ENCODE measurements at places on chromosomes 4 and X.

DNA sequence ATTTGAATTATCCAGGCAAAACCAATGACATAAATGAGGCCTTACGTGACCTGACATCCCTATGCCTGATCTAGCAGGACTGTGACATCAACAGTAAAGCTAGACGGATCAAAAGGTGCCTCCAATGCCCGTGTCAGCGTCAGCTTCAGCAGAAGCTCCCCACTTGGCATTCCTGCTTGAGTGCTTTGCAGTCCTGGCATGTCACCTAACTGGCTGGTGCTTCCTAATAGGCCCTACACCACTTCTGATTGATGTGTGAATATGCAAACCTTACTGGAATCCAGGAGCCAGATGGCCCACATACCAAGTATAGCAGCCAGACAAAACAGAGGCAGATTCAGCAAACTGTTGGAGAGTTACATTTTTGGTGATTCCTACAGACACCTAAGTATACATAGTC, 224.2 kb downstream of the DMD start:
- H3K27me3 ChIP-seq: no peaks in the 10 kb centered on the region
- DNase-seq: no peak
- no peak overlapping the region for H3K4me3 ChIP-seq

- no peaks in the 10 kb centered on the region for H3K4me1 ChIP-seq
- no peaks in the 10 kb centered on the region for H3K27me3 ChIP-seq
- no peak overlapping the region for H3K4me3 ChIP-seq
- H3K36me3 ChIP-seq: no peaks in the 10 kb centered on the region
These were observed 45.1 kb downstream of the SPATA4 start for GRCh38 chr4:176150356-176150682.

DNA sequence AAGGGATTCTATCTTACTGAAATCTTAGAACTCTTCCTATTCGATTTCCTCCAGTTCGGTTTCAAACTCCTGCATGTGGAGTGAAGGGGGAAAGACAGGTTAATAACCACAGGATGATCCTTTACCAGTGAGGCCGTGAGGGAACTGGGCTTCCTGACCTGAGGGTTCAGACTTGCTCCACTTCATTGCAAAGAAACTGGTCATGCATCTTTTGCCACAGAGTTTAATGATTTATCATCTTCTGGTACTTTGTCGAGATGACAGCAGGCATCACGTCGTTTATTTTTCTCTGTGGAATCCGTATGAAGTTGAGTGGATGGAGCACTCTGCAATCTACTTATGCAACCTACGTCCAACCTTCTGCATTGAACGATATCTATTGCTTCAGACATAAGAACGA, 145.9 kb upstream of the NLGN4X start:
- no peak overlapping the region for H3K27ac ChIP-seq
- no peak overlapping the region for H3K4me3 ChIP-seq
- no peaks in the 10 kb centered on the region for H3K4me1 ChIP-seq
- no peaks in the 10 kb centered on the region for H3K36me3 ChIP-seq

DNA sequence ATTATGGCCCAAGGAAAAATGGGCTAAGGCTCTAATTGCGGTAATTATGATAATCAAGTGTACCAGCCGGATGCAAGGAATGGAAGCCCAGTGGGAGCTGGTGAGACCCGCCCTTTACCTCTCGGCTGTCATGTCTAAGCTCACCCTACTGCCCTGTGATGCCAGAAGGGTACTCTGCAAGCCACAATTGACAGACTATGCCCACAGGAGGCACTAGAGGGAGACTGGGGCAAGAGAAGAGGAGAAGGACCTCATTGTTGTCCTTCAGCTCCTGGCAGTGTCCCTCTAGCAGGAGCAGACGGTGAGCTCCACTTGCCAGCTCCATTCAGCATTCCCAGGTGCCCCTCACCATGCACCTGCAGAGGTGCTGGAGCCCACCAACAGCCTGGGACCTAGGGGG, 141.8 kb downstream of the SMIM20 start:
- no peaks in the 10 kb centered on the region for H3K4me1 ChIP-seq
- no peak overlapping the region for H3K27ac ChIP-seq
- no peak overlapping the region for H3K4me3 ChIP-seq
- H3K27me3 ChIP-seq: no peaks in the 10 kb centered on the region
- DNase-seq: no peak

- no peaks in the 10 kb centered on the region for H3K36me3 ChIP-seq
- no peak overlapping the region for H3K4me3 ChIP-seq
- no peaks in the 10 kb centered on the region for H3K27me3 ChIP-seq
- DNase-seq: no peak
- peaks cover 50% of the 10 kb centered on the region for H3K4me1 ChIP-seq
These were observed 13.1 kb downstream of the PDGFC start for GRCh38 chr4:156958276-156959074.

DNA sequence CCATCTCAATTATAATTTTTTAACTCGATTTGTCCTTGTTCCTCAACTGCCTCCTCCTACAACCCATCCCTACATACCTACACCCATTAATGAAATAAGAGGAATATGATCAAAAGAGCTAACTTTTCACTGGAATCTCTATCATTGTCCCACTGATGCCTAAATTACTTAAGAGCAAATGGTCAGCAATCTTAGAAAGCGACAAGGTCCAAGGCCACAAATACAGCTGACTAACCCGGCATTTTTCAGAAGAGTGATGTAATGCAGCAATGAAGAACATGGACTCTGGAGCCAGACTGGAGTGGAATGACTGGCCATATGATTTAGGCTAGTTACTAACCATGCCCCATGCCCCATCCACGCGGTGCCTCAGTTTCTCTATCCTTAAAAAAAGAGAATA, 56.2 kb downstream of the PPA2 start:
- no peak for DNase-seq
- no peaks in the 10 kb centered on the region for H3K27me3 ChIP-seq
- peaks cover 1% of the 10 kb centered on the region for H3K36me3 ChIP-seq
- H3K4me1 ChIP-seq: no peaks in the 10 kb centered on the region
- no peak overlapping the region for H3K4me3 ChIP-seq

- H3K4me1 ChIP-seq: no peaks in the 10 kb centered on the region
- H3K27me3 ChIP-seq: no peaks in the 10 kb centered on the region
- DNase-seq: no peak
- no peak overlapping the region for H3K27ac ChIP-seq
- H3K36me3 ChIP-seq: no peaks in the 10 kb centered on the region
These were observed 632.4 kb upstream of the ZFP42 start for GRCh38 chr4:187362937-187363857.

Measured in Panc1 (cell line).